Activated CD4-positive, alpha-beta T cell treated with anti-CD3 and anti-CD28 coated beads, Interleukin-2, amount 10 ng/mL, durations not matched to agents 7 days and 5 days (primary cell): ENCODE measurements at places on chromosomes 5 and 9.
A peak's percentile ranks its signal among the peaks of the same experiment; 100 is the strongest.

DNA sequence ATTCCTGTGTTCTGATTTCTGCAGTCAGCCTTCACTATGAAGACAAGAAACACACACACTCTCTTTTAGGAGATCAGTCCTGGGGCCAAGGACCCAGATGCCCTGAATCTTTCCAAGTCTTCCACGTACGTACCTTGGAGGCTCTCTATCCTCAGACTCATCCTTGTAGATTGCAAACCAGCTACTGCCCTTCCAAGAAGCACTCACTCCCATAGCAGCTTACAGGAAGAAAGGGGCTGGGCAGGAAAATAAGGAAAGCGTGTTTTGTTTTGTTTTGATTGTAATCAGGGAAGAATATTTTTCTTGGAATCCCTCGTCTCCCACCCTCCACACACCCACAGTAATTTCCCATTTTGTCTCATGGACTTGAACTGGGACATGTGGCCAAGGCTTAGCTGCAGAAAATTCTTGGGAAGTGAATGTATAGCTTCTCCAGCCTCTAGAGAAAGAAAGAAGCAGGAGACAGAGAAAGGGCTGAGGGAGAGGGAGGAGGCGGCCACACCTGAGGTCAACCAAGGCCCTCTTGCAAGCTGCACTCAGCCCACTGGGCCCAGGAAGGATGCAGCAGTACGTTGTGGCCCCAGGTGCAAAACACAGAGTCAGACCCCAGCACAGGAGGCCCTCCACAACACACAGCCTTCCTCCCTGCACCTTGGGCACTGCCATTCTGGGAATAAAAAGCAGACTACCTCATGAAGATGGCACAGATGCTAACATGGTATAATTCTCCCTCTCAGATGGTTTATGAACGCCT is 29.9 kb downstream of the IRX2 start:
- no peak for DNase-seq
- no peak overlapping the region for H3K4me3 ChIP-seq
- H3K4me1 ChIP-seq = no peaks in the 10 kb centered on the region
- no peak overlapping the region for H3K27ac ChIP-seq
- no peaks in the 10 kb centered on the region for H3K27me3 ChIP-seq

GRCh38 chr5:113242481-113243348 is 192.1 kb downstream of the TSSK1B start:
- H3K36me3 ChIP-seq = no peaks in the 10 kb centered on the region
- H3K27me3 ChIP-seq = peaks cover 23% of the 10 kb centered on the region
- no peak overlapping the region for H3K4me3 ChIP-seq
- no peak for DNase-seq

GRCh38 chr5:12358371-12359090 is 454.3 kb upstream of the CTNND2 start:
- H3K27me3 ChIP-seq = no peaks in the 10 kb centered on the region
- H3K27ac ChIP-seq = no peak overlapping the region

DNA sequence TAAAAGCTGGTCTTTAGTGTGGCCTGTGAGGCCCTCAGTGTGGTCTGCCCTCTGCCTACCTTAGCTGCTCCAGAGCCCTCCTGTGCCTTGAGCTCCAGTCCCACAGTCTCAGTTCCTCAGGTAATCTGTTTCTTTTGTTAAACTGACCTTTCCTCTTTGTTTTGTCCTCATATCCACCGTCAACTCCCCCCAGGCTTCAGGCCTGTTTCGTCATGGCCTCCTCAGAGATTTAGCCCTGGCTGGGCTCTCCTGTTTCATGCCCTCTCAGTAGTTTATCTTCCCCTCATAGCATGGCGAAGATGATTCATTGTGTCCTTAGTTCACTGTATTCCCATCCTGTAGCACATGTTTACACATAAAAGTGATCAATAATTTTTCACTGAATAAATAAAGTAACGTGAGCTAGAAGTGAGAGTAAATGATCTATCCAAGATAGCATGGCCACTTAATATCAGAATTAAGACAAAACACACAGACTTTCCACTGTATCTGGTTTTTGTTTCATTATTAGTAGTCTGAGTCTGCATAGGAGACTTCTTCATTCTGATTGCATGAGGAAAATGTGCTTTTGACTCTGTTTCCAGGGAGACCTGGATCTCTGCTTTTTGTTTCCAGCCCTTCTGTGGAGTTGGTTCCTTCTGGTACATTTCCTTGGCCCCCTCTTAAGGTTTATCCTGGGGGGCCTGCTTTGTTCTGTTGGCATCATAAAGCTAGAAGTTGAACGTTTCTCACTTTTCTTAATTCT is 70.5 kb downstream of the SNX24 start:
- peaks cover 3% of the 10 kb centered on the region for H3K4me1 ChIP-seq
- no peaks in the 10 kb centered on the region for H3K27me3 ChIP-seq
- H3K4me3 ChIP-seq = no peak overlapping the region

- no peaks in the 10 kb centered on the region for H3K36me3 ChIP-seq
- no peak overlapping the region for H3K4me3 ChIP-seq
- H3K27me3 ChIP-seq = no peaks in the 10 kb centered on the region
- H3K27ac ChIP-seq = no peak overlapping the region
- no peaks in the 10 kb centered on the region for H3K4me1 ChIP-seq
Observed at GRCh38 chr5:26227245-26227644, 811.1 kb downstream of the CDH9 start.

- DNase-seq = no peak
- H3K4me3 ChIP-seq = peak overlapping the region; percentile 93
- H3K27me3 ChIP-seq = no peaks in the 10 kb centered on the region
- H3K36me3 ChIP-seq = peaks cover 25% of the 10 kb centered on the region
Observed at GRCh38 chr5:32584646-32585045, 711 bp upstream of the SUB1 start.

DNA sequence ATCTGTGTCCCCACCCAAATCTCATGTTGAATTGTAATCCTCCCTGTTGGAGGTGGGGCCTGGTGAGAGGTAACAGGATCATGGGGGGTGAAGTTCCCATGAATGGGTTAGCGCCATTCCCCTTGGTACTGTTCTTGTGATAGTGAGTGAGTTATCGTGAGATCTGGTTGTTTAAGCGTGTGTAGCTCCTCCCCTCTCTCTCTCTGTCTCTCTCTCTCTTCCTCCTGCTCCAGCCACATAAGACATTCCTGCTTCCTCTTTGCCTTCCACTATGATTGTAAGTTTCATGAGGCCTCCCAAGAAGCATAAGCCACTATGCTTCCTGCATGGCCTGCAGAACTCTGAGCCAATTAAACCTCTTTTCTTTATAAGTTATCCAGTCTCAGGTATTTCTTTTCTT is 28.8 kb downstream of the C5orf15 start:
- peaks cover 2% of the 10 kb centered on the region for H3K27me3 ChIP-seq
- H3K4me3 ChIP-seq = no peak overlapping the region
- no peaks in the 10 kb centered on the region for H3K36me3 ChIP-seq
- H3K27ac ChIP-seq = no peak overlapping the region

- no peaks in the 10 kb centered on the region for H3K27me3 ChIP-seq
- no peak overlapping the region for H3K27ac ChIP-seq
- H3K36me3 ChIP-seq = peaks cover 42% of the 10 kb centered on the region
- H3K4me3 ChIP-seq = no peak overlapping the region
- no peak for DNase-seq
Observed at GRCh38 chr5:179595916-179596315, 27.6 kb downstream of the HNRNPH1 start.

- no peaks in the 10 kb centered on the region for H3K4me1 ChIP-seq
- no peak for DNase-seq
- H3K36me3 ChIP-seq = no peaks in the 10 kb centered on the region
- H3K27me3 ChIP-seq = no peaks in the 10 kb centered on the region
Observed at GRCh38 chr5:180053061-180053602, 18.4 kb downstream of the RNF130 start.

DNA sequence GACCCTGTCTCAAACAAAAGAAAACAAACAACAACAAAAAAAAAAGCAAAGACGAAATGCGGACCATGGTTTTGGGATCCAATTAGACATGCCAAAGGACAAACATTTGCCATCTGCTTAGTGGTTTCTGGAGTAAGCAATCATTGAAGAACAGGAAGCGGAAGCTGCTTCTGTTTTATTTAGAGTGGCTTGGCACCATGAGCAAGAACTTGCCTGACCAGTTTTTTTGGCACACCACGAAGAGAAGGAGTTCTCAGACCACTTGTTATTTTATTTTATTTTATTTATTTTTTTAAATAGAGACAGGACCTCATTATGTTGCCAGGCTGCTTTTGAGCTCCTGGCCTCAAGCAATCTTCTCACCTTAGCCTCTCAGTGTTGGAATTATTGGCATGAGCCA is 17.0 kb downstream of the BTF3 start:
- DNase-seq = no peak
- no peak overlapping the region for H3K4me3 ChIP-seq
- no peaks in the 10 kb centered on the region for H3K36me3 ChIP-seq
- peaks cover 7% of the 10 kb centered on the region for H3K4me1 ChIP-seq
- no peak overlapping the region for H3K27ac ChIP-seq

DNA sequence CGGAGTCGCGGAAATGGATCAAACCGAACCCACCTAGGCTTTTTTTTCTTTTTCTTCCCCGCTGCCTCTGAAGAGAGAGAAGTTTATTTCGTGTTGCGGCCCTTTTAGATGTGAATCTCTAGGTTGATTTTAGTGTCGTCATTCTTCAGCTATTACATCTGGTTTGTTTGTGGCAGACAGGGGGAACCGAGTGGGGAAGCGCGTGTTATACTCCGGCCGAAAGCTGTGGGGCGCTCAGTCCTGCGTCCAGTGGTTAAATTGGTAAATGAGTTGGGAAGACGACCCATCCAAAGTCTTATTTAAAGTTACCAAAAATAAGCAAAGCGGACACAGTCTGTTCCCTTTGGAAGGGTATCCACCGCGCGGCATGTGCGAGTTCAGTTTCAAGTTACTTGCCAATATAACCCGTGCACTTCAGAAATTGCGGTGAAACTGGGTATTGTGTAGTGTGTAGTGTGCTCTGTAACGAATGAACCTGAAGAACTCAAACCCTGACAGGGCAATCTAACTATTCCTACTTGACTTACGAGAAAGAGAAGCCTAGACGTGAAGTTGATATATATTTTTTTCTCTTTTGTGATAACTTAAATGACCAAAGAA is 1.3 kb downstream of the MAN2A1 start:
- H3K4me3 ChIP-seq = peak overlapping the region; percentile 95
- peaks cover 56% of the 10 kb centered on the region for H3K4me1 ChIP-seq
- peak; percentile 51 for DNase-seq
- peak overlapping the region; percentile 94 for H3K27ac ChIP-seq

- H3K27me3 ChIP-seq = no peaks in the 10 kb centered on the region
- no peak overlapping the region for H3K27ac ChIP-seq
- H3K36me3 ChIP-seq = no peaks in the 10 kb centered on the region
- H3K4me1 ChIP-seq = peaks cover 14% of the 10 kb centered on the region
Observed at GRCh38 chr9:105291938-105292337, 47.5 kb downstream of the SLC44A1 start.

DNA sequence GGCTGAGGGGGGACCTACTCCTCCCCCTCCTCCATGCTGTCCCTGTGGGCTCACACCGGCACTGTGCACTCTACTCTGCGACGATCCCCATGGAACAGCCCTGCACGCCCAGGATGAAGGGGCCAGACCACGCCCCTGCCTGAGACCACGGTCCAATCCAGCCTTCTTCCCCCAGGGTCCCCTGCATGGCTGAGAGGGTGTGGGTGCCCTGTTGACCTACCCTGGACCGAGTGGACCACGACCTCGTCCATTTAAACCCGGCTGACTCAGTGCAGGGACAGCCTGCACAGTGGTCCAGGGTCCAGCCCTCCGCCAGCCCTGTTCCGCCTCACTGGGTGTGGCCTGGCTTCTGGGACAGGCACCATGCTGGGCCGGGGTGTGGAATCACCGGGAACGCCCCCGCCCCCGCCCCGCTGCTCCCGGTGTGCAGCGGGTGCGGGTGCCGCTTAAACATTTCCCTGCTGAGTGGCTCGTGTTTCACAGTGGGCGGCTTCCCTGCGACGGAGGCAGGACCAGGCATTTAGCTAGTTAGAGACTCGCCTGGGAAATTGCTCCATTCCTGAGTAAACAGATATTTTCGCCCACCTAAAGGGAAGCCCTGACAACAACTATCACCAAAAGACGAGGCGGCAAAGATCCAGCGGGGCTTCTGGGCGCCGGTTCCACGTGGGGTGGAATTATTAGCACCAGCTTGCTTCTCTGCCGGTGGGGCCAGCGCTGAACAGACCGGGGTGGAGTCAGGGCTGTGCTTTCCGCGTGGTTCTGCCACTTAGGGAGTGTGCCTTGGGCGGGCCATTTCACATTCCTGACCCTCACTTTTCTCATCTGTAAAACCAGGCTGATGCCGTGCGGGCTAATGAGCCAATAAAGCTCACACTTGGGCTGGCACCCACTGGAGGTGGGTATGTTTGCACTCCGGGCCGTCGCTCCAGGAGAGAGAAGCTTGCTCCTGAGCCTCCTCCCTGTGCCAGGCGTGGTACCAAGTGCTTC is 22.6 kb downstream of the DBH start:
- H3K4me1 ChIP-seq = peaks cover 11% of the 10 kb centered on the region
- no peak for DNase-seq
- no peak overlapping the region for H3K4me3 ChIP-seq

GRCh38 chr9:581673-582497 is 259.6 kb upstream of the DMRT1 start:
- no peak overlapping the region for H3K27ac ChIP-seq
- no peaks in the 10 kb centered on the region for H3K4me1 ChIP-seq

DNA sequence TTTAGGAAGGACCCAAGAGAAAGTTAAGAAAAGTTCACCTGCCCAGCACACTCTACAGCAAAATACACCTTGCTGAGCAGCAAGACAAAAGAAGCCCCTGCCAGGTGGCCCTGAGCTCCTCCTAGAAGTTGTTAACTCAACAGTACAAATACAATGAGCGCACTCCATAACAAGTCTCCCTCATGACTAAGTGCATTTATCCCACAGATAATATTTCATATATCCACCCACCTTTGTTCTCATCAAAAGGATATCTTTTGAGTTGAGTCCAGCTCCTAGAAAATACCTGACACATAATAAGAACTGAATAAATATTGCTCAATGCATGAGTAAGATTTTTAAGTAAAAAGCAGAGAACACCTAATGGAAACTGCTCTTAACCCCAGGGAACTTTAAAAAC is 73.3 kb downstream of the ABCA1 start:
- H3K27me3 ChIP-seq = no peaks in the 10 kb centered on the region
- H3K4me3 ChIP-seq = no peak overlapping the region
- H3K4me1 ChIP-seq = no peaks in the 10 kb centered on the region
- no peak overlapping the region for H3K27ac ChIP-seq

DNA sequence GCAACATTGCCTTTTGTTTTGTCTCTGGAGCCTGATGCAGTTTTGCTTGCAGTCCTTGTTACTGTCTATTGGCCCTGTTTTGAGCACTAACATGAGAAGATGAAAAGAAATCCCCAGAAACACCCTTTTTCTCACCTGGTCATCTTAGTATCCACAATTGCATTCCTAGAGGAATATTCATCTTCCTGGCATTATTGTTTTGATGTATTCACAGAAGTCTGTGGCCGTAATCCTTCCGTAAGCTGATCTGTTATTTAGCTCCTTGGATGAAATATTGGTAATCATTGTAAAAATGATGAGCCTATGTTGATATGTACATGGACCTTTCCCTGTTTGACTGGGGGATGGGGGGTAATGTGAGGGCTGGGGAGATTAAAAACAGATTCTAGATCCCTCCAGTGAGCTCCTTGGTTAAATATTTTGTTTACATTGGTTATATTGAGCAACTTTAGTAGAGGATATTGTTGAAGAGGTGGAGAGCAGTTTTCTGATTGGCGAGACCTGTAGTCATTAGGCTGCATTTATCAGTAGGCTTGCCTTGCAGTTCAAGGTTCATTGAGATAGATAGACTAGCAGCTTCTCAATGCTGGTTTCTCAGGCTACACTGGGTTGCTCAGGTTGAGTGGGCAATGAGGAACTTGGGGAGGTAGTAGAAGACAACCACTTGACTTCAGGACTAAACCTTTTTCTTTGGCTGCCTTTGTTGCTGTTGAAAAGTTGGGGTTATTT is 117.5 kb downstream of the MACIR start:
- no peak overlapping the region for H3K4me3 ChIP-seq
- H3K4me1 ChIP-seq = no peaks in the 10 kb centered on the region
- DNase-seq = no peak
- H3K27me3 ChIP-seq = peaks cover 19% of the 10 kb centered on the region
